ENCODE measurements at places on chromosomes 3 and 15.
A peak's percentile ranks its signal among the peaks of the same experiment; 100 is the strongest.

DNA sequence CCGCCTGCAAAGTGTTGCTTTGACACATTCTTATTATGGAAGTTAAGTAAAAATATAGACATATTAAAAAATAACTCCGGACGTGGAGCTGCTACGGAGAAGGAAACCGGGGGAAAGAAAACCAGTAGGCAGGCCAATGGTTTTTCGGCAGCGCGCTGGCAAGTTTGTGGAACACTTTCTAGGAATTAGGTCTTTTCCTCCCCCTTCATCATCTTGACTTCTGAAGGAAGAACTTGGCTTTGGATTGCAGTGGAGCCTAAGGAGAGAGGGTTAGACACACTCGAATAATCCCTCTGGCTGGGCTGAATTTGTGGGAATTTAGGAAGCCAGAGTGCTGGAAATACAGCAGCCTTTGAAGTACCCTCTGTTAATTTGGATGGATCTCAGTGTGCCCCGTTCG lies 317 bp downstream of the ROBO2 start:
- peak; percentile 71 for DNase-seq

- DNase-seq = peak; percentile 75
These were observed 30.1 kb downstream of the BOC start for GRCh38 chr3:113241292-113242095.

- no peak for DNase-seq
These were observed 169.2 kb downstream of the UBE2E2 start for GRCh38 chr3:23372285-23372684.

DNA sequence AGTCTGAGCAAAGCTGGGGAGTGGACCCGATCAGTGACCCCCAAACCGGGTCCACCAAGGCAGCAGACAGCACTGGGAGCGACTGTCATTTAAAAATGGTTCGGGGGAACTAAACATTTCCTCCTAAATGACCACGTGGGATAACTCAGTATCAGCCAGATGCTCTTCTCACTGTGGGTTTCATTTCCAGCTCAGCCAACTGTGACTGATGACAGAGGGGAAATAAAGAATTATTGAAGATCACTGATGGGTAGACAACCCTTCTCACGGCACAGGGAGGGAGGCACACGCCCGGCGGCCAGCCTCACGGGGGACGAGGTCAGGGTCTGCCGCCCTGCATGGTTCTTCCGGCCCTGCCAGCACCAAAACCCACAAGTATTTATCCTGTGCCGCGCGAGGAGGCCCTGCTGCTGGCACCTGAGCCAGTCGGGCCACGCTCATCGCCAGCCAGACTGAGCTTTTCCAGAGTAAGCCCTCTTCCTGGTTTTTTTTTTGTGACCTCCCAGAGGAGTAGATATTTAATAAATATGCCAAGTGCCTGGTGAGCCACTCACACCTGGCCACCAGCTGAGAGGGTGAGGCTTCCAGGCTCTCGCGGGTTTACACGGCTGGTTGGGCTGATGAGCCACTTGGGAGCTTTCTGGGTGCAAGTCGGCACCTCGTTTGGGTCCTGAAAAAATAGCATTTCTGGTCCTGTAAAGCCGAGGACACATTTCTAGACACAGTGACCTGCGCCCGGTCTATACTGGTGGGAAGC lies 6.2 kb downstream of the MELTF start:
- DNase-seq = peak; percentile 56

DNA sequence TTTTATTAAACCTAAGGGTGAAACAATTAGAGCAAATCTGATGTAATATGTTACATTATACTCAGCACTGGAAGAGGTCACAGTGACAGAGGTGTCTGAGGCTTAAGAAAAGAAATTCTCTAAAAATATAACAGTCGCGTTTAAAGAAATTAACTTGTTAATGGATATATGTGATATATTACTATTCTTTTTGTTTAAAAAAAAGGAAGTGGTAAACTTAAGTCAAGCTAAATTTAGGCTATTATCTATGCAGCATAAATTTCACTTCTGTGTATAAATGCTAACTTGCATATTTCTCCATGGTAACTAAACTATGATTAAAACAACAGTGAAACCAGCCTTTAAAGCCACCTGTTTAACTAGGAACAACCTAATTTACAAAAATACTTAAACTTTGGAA lies 191.3 kb downstream of the FOXP1 start:
- DNase-seq = no peak

DNA sequence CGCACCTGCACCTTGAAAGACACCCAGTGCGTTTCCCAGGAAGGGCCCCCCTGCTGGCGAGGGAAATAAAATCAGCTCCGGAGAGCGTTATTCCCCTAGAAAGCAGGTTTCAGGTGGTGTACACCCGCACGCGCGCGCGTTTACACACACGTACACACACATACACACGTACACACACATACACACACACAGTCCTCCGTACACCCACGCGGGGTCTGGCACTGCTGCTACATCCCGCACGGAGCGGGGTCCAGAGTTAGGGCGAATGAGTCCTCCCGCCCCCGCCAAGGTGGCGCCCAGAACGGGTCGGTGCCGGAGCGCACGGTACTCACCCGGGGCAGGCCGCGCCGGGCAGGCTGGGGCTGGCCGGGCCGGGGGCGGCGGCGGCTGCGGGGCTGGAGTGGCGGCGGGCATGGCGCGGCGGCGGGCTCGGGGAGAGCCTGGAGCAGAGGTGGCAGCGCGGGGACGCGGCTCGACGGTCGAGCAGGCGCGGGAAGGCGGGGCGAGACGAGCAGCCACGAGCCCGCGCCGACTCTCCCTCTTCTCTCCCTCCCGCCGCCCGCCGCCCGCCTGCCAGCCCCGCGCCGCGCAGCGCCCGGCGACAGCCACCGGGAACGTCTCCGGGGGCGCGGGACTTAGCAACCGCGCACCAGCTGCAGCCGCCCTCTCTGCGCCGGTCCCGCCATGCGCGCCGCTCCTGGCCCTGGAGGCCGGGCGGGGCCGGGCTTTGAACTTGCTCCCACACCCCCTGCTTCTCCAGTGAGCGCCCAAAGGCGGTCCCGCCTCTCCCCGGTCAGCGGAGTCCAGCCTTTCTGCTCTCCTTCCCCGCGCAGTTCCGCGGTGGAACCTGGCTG lies at the start of gene DCLK3:
Gene DCLK3, minus strand, starts transcription at position 704 of the 854 bp plus-strand sequence. Its CDS starts 290 bp downstream, at position 414.
- DNase-seq = peak; percentile 48

DNA sequence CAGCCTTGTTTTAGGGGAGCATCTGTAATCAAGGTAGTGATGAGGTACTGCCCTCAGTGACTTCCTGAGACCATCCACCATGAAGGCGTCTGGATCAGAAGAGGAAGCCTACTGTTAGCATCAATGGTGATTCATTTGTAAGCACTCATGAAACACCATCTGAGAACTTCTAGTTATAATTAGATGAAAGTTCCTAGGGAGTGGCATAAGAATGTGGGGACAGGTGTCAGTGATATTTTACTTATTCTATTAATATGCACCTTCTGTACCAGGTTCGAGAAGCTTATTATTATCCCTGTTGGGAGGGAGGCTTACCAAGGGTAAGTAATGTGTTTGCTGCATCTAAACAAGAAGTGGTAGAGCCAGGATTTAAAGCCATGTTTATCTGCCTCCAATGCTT lies 295.8 kb upstream of the TBL1XR1 start:
- DNase-seq = no peak

- no peak for DNase-seq
These were observed 461.9 kb downstream of the FOXP1 start for GRCh38 chr3:71121429-71122167.

DNA sequence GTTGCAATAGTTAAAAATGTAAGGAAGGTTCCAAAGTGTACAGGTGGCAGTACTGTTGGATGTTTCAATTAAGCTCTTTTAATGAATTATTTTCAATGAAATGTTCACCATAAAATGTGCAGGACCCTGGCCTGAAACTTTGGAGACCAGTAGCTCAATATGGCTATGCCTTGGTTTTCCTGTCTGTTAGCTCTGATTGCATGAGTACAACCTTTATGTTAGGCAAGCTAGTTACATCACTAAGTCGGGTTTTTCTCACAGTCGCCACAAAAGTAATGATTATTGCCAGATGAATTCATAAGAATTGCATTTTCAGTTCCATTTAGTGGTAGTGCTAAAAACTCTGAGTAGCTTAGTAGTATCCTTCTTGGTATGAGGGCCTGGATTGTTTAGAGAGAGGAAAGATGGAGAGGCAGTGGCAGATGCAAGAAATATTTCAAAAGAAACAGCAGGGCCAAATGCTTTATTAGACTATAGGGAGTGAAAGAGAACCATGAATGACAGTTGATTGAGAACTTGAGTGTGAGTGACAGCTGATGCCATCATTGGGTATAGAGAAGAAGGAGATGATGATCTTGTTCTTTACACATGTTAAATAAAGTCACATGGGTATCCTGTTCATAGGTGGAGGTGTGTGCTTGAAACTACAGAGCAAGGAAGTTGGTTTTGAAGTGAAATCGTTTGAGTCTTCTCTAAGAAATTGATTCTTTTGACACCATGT lies 109.5 kb downstream of the AKAP13 start:
- no peak for DNase-seq

DNA sequence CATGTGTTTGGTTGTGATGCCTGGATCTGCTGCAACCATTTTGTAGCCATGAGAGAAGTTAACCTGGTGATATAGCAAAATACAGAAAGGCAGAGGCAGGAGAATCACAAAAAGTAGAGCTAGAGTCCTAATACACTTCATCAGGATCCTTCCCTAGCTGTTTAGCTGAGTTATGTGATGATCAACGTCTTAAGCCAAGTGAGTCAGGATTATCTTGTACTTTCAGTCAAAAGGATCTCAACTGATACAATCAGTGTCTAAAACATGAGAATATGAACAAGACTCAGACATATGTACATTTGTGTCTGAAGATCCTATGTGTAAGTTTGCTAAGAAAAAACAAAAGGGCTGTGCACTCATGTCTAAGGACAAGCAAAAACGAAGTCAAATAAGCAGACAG lies 236.9 kb downstream of the NTRK3 start:
- DNase-seq = no peak

- no peak for DNase-seq
These were observed 24.6 kb upstream of the SACM1L start for GRCh38 chr3:45664578-45664977.

- no peak for DNase-seq
These were observed 41.5 kb downstream of the FGF12 start for GRCh38 chr3:192685801-192686200.

- no peak for DNase-seq
These were observed 287.3 kb downstream of the XXYLT1 start for GRCh38 chr3:194983620-194984019.

GRCh38 chr15:80015156-80015555 lies 44.2 kb upstream of the BCL2A1 start:
- no peak for DNase-seq

GRCh38 chr3:13161021-13161759 lies 88.0 kb upstream of the IQSEC1 start:
- no peak for DNase-seq

DNA sequence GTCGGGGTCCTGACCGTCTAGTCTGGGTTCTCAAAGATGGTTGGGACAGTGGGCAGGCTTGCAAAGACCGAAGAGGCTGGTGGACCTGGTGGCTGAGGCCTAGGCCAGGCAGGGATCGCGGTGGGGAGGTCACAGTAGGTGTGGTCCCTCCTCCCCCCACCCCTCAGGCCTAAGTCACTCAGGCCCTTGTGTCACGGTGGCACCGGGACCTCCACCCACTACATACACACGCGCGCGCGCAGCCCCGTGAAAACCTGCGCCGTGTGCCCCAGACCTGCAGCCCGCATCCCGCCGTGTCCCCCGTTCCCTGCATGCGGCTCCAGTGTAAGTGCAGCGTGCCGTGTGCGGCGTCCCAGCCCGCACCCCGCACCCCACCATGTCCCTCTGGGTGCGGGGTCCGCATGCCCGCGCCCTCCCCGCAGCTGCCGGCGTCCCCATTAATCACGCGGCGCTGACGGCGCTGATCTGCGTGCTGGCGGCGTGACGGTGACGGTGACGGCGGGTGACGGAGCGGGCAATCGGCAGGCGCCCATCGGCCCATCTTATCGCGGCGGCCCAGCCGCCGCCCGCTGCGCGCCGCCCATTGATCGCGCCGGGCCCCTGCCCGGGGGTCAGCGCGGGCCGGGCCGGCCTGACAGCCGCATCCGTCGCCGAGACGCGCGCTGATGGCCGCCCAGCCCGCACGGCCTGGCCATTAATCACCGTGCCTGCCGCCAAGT lies 24.4 kb downstream of the SEC61A1 start:
- peak; percentile 65 for DNase-seq

GRCh38 chr15:80324545-80325080 lies 72.6 kb upstream of the CTXND1 start:
- DNase-seq = no peak

DNA sequence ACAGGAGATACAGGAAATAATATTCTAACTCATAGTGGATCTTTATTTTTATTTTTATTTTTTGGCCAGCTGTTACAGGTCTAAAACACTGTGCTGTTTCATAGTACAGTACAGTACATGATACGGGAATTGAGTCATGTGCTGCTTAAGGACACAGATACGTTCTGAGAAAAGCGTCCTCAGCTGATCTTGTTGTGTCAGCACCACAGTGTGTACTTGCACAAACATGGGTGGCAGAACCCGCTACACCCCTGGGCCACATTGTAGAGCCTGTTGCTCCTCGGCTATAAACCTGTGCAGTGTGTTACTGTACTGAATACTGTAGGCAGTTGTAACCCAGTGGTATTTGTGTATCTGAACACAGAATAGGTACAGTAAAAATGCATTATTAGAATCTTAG lies 183.4 kb downstream of the OR4M2 start:
- no peak for DNase-seq

DNA sequence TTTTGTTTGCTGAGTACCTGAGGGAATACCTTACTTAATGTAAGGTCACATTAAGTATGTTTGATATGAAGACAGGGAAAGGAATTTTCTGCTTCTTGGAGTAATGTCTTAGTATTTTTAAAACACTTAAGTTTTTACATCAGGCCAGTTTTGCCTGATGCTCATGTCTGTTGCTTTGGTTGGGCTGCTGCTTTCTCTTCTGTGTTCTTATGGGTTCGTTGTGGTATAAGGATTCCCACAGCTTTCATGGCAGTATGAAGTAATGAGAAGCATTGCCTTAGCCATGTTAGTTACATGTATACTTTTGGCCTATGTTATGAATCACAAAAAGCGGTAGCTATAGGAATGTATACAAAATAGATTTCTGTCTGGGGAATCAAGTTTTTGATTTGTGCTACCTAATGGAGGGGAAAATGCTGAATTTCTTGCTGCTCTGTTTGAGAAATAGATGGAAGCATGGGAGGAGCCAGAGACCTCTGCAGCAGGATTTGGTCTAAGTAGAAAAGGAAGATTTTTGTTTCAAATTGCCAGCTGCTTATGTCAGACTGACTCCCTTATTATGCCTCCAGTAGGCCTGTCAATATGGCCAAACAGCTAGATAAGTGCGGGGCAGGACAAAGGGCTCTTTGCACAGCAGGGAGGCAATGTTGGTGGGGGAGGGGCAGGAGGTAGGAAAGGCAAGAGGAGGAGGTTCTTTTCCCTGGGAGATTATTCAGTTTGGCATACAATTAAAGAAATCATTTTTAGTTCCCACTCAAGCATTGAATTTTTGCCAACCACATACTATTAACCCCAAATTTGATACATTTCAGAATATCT lies 5.2 kb downstream of the SETD5 start:
- no peak for DNase-seq

GRCh38 chr3:45980819-45981218 lies 14.8 kb downstream of the FYCO1 start:
- DNase-seq = no peak

GRCh38 chr15:64856429-64857145 lies 14.9 kb downstream of the PLEKHO2 start:
- no peak for DNase-seq

Data from right kidney (tissue), 9 donors.